ENCODE measurements at places on chromosomes 7 and 10.

GRCh38 chr10:77403761-77404160 is 233.8 kb downstream of the KCNMA1 start:
- DNase-seq, result no peak

DNA sequence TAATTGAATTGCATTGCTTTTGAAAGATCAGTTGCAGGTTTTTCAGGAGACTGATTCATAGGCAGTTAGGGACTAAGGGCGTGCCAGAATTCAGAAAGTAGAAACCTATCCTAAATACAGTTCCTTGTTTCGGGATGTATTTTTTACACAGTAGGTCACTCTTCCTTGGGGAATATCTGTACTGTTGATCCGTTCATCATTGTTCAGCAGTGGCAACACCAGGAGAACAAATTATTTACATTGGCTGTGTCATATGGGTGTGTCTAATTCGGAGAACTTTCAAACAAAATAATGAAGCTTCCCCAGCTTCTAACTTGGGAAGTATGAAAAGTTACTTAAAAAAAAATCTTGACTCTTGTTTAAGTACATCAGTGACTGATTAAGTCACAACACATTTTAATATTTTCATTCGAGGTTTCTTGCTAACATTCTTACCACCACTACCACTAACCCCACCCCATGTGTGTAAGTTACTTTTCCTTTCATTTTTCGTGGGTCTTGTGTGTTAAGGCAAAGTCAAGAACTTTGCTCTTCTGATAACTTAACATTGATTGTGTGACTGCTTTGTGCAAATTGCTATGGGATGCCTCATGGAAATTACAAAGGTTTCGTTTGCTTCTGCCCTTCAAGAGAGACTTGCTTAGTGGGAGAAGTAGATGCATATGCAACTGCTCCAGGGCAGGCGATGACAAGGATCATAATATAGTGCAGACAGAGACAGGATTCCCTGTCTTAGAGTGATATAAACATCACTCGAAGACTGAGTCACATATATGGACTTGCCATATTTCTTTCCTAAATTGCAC is 43.8 kb upstream of the RPA3 start:
- DNase-seq, result no peak

DNA sequence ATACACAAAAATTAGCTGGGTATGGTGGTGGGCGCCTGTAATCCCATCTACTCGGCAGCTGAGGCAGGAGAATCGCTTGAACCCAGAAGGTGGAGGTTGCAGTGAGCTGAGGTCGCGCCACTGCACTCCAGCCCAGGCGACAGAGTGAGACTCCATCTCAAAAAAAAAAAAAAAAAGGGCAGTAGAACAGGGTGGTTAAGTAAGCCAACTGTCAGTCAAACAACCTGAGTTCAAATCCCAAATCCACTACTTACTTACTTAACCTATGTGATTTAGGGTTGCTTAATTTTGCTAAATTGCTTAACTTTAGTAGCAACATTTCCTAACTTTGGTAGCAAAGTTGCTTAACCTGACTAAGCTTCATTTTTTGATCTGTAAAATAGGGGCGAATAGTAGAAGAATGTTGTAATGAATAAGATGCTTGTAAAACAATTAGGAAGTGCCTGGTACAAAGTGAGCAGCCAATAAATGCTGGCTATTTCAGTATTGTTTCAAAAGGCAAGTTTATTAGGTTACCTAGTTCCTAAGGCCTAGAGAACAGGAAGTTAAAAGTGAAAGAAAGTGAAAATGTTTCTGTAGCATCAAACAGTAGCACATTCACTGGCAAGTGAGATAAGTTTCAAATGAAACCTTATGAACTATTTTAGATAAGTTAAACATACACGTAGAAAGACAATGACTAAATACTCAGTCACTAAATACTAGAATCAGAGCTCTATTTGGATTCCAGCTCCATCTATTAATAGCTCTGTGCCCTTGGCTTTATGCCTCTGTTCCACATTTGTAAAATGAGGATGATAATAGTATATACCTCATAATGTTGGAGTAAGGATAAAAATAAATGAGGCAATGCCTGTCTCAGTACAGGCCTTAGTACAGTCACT is 64.3 kb downstream of the HOXA1 start:
- DNase-seq, result no peak

DNA sequence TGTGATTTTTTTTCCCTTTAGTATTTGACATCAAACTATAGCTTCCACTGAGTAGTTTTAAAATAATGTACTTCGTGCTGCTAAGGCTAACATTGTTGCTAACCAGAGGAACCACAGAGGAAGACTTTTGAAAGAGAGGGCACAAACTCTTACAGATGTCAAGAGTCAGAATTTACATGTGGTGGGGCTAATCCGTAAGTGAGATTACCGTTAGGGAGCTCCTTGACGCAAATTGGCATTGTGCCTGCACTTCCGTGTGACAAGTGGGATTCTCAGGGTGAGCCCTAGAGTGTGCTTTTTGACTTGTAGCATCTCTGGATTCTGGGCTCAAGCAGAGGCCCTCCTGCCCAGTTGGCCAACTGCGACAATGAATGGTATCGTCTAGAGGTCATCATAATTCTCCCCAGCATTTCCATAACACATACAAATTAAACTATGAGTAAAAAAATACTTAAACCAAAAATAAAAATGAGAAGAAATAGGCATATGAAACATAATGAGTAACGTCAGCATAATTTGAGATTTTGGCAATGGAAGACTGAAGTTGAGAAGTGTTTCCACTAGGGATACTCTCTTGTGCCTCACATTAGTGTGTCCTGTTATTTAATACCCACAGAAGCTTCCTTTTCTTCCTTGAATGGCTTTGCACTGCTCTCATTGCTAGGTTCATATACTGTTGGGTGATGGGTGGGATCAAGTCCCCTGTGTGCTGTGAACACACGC is 164.0 kb downstream of the SDK1 start:
- no peak for DNase-seq

DNA sequence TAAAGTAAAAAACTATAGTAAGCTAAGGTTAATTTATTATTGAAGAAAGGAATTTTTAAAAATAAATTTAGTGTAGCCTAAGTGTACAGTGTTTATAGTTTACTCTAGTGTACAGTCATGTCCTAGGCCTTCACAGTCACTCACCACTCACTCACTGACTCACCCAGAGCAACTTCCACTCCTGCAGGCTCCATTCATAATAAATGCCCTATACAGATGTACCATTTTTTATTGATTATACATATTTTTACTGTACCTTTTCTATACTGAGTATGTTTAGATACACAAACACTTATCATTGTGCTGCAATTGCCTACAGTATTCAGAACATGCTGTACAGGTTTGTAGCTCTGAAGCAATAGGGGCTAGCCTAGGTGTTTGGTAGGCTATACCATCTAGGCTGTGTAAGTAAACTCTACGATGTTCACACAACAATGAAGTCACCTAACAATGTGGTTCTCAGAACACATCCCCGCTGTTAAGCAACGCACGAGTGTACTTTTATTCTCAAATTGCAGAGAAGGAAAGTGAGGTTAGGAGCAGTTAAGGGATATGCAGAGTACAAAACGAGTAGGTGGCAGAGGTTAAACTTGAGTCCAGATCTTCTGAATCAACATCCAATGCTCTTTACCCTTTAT is 38.9 kb upstream of the PLCE1 start:
- no peak for DNase-seq

DNA sequence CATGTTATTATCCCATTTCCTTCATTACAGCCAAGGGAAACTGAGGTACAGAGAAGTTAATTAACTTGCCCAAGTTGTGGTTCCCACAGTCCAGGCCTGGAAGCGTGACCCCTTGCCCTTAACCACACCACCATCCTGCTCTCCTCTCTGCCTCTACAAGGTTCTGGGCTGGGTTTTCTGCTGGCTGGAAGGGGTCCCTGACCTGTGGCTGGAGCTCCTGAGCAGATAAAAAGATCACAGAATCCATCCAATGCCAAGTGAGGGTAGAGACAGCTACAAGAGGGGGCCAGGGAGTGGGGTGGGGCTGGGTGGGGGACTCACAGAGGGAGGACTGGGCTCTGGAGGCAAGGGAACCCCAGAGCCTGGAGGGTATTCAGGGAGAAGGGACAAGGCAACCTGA is 9.7 kb downstream of the ASB10 start:
- peak; percentile 49 for DNase-seq

DNA sequence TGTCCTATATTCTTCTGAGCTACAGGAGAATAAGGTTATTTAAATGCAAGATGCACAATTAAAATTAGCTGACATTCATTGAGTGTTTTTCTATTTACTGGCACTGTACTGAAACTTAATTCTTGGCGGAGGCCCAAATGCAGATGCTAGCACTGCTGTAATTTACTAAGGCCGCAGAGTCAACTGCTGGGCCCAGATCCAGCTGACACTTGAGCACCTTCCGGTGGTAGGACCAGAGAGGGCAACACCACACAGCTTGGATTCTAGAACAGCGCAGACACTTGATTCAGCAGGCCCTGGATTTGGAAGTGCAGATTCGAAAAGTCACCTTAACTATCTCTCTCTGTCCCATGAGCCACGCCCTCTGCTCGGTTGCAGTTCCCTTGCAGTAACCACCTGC is 228.6 kb upstream of the TMEM72 start:
- DNase-seq, result no peak

- DNase-seq, result no peak
Measured at GRCh38 chr7:14817829-14818614, 84.5 kb downstream of the DGKB start.

DNA sequence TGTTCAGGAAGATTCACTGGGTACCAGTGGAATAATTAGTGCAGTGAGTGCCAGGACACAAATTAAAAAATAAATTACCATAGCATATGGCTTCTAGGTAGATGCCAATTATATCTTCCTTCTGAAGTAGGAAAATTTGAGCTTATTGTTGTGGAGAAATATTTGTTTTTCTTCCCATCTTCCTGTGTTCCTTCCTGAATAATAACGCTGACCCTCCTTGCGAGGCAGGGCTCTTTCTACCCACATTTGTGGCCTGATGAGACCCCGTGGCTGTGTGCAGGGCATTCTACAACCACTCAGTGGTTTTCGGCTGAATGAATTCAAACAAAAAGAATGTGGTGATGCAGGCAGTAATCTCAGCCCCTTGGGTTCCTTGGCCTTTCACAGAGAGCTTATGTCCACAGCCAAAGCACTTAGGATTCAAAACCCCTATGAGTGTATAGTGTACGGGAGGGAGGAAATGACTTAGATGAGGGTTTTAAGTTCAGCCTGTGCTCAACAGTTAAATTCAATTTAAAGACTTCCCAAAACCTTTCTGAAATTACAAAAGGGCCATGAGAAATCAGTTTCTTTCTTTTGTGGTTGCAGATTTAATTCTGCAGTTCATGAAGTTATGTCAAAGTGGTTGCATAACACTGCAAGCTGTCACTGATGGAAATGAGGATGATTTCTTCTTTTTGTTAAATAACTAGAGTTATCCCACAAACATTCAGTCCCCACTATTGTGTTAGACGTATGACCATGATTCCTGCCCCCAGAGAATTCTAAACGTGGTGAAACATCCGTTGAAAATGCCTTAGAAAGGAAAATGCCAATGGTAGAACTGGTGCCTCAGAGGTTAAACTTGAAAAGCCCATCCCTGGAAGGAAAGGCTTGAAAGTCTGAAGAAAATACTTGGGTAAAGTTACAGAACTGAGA is 255.3 kb downstream of the FZD1 start:
- DNase-seq, result no peak

DNA sequence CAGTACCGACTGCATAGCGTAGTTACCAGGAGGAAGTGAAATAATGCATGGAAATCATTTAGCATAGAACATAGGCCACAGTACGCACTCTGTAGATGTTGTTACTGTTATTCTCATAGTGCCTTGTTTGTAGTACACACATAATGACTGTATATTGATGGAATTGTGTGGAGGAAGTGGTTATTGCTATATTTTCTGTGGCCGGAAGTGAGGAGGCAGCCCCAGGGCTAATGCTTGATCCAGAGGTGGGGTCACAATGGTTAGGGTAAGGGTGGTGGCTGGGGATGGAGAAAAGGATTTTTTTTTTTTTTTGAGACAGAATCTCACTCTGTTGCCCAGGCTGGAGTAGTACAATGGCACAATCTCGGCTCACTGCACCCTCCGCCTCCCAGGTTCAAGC is 4.5 kb upstream of the MGAM start:
- no peak for DNase-seq

DNA sequence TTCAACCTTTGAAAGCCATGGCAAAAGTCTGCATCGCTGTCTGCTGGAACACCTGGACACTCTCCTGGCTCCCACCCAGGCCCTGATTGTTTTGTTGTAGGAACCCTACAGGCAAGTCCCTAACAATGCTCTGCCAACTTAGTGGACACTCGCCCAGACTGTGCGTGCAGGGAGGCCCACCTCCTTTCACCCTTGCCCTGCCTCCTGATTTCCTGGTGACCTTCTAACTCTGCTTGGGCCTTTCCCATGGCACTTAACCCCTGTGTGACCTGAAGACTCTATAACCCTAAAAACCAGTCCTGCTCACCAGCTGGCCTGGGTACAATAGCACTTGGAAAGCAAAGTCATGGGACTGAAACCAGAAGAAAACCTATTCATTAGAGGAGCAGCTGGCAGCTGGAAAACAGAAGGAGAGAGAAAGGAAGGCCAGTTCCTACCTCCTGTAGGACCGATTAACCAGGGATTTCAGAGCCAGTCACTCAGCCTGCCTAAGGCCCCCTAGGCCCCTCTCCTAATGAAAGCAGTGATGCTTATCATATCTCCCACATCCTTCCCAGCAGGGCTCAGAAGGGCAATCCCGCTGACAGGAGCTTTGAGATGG is 82.7 kb upstream of the KMT2E start:
- no peak for DNase-seq

DNA sequence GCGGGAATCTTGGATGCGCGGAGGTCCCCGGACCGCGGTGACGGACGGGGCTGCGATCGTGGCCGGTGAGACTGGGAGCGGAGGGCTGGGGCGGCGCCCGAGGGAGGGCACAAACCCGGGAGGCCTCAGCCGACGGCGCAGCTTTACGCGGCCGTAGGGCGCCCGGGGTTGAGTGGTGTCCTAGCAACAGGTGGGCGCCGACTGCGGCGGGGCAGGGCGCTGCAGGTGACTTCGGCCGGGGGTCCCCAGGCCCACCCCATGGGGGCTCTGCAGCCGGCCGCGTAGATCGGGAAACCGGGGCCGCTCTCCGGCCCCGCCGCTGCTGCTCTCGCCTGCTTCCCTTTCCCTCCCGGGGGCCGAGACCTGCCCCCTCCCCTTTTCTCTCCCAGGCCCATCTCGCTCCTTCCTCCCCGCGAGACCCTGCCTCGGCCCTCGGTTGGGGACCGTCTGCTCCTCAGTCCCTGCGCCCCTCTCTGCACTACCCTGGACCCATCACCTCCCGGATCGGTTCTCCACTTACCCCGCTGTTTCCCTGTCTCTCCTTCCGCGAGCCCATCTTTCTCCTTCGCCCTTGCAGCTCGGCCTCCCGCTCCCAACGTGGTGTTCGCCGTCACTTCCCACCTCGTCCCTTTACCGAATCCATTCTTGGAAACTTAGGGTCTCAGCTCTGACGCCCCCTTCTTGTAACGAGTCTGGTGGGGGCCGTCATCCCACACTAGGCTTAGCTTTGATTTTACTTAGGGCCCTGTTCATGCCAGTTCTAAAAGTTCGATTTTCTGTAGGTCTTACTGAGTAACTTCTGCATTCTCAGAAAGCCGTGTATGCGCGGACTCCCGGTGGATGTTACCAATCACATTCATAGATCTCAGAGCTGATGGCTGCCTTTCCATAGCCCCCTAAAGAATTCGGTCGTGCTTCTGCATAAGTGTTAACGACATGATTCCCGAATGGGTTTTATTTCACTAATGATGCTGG is 18.5 kb upstream of the ACBD5 start:
- no peak for DNase-seq

- no peak for DNase-seq
Measured at GRCh38 chr7:130114776-130115175, 44.4 kb downstream of the KLHDC10 start.

All from coronary artery (tissue), 2 donors.